ENCODE measurements at places on chromosomes 6 and 20. TPM values are rescaled to one million over a fixed set of nuclear protein-coding genes. Genes with fewer than 3 reads are reported as not detected.

DNA sequence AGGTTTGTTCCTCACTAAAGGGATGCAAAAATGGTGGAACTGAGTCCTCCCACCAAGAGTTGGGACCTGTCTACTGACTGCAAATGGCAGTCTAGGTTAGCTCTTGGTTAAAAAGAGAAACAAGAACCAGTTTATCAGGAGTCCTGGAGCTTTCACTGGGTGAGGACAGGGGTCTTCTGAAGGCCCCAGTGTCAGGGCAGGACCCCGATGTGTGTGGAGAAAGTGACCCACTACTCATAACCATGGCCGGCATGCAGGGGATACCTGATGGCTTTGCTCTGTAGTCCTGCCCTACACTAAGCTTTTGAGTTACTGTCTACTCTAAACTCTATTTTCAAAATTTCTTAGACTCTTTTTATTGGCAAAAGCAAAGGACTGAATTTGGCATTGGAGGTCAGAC is 220.5 kb downstream of the ANKRD60 start:
- DNase-seq = no peak

The MRPL18 gene
- total RNA-seq = 155 TPM

The CDK19 gene
- total RNA-seq = 4.2 TPM

GRCh38 chr6:75550544-75551167 is 51.0 kb upstream of the SENP6 start:
- no peak for DNase-seq

The MCCD1 gene
- not detected for total RNA-seq

All from PC-3 (cell line).